ENCODE measurements at places on chromosomes 12 and 14. TPM values are rescaled to one million over a fixed set of nuclear protein-coding genes. Genes with fewer than 3 reads are reported as not detected.

GRCh38 chr12:26293612-26294011 is 98.2 kb downstream of the SSPN start:
- DNase-seq, result no peak

DNA sequence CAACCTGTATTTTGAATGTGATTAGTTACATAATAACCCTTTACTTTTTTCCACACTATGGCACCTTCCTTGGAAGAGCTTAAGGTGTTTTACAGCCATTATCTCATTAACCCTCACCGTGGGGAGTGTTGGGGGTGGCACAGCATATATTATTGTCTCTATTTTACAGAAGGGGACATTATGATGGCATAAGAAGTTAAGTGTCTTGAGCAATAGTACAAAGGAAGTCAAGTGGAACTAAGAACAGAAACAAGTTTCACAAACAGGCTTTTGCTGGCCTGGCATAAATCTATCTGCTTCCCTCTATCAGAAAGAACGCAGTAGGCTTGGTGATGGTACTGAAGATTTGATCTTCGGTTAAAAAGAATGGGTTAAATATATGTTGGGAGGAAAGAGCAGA is 169.7 kb upstream of the OTX2 start:
- DNase-seq, result no peak

- no peak for DNase-seq
Measured at GRCh38 chr12:32542428-32543229, 136.5 kb upstream of the DNM1L start.

DNA sequence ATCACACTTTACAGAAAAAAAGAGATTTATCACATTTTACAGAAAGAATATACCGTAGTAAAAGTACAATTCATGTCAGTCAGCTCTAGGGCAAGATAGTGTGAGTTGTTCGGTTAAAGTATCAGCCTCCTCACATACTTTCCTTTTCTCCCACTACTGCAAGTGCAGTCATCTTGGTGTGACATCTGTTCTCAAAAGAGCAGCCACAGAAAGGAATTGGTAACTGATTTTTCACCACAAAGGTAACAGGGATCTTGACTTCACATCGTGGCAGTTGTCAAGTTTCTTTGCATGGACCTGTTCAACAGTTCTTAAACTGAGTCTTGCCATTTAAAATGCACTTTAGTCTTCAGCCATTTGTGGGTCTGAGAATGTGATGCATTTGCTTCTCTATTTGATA is 5.0 kb upstream of the E2F7 start:
- DNase-seq, result no peak

The OR2AP1 gene
- not detected for total RNA-seq

- peak; percentile 47 for DNase-seq
Measured at GRCh38 chr14:68794851-68795596, 2.2 kb upstream of the ZFP36L1 start.

The MORN3 gene
- total RNA-seq, result 0.29 TPM

GRCh38 chr14:34461334-34462131 is 507 bp downstream of the SPTSSA start:
- peak; percentile 71 for DNase-seq

DNA sequence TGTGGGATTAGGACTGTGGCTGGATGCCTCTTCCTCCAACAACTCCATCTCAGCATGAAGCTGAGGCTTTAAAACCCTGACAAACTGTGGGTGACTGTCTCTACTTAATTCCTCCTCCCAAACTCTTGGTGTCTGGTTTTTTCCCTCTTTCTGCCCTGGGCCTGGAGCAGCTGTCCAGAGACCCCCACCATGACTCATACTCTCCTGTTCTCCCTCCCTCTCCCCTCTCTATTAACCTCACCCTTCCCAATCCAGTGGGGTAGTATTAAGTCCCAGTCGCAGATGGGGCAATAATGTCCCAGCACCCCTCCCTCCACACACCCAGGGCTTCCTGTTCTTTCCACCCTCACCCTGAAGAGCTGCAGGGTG is 2.0 kb upstream of the DNAJC14 start:
- DNase-seq, result no peak

DNA sequence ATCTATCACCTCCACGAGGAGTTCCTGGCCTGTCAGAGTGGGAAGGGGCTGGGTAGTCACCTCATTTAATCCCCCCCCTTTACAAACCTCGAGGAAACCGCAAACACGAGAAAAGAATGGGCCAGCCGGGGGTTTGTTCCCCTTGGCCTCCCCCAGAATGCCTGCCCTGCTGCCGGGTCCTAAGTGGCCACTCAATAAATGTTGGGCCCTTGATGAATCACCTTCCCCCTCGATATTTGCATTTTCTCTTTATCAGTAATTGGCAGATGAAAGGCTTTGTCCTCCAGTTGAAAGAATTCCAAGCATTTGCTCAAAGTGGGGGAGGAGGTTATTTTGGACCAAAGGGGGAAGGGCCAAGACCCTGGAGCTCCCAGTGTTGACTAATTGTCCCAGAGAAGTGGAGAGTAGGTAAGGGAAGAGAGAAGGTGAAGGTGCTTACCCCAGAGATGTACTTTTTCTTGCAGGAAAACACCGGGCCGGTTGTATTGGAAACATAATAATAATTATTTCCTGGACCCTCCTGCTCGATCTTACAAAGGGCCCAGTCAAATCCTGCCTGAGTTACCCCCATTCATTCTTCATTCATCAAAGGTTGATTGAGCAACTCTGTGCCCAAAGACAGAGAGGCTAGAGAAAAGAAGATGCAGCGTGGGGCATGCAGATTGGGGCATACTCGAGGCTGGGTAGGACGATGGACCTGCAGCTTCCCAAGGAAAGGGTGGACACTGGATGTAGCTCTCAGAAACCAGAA is 1.9 kb upstream of the KDM2B start:
- no peak for DNase-seq

DNA sequence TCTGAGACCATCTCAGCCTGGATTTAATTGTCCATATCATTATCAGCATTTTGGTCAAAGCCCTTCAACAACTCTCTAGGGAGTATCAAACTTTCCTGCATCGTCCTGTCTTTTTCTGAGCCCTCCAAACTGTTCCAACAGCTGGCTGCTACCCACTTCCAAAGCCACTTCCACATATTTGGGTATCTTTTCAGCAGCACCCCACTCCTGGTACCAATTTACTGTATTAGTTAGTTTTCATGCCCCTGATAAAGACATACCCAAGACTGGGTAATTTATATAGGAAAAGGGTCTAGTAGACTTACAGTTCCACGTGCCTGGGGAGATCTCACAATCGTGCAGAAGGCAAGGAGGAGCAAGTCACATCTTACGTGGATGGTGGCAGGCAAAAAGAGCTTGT is 33.1 kb upstream of the YBX3 start:
- no peak for DNase-seq

DNA sequence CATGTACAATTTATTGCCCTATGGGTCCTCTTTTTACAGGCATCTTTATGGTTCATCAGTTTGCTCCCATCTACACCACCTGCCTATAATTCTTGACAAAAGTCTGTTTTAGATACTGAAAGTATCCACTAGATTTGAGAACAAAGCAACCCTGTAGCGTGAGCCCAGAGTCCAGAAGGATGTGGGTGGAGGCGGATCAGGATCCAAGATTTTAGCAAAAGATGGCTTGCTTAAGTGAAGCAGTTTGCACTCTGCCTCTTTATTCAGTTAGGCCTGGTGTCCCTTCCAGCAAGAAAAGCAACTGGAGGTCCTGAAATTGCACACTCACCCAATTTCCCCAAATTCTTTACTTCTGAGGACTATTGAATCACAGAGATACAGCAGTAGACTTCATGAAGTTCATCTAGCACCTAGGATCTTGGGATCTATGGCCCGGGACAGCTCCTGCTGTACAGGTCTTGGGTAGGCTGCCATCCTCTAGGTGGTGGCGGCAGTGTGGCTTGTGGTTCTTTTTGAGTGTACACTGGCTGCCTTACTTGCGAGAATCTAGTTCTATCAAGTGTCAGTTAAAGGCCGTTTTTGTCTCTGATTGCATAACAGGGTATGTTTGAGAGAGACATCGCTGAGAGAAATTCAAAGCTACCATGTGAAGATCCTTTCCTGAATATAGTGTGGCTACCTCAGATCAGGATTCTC is 873.2 kb downstream of the NRXN3 start:
- DNase-seq, result no peak

DNA sequence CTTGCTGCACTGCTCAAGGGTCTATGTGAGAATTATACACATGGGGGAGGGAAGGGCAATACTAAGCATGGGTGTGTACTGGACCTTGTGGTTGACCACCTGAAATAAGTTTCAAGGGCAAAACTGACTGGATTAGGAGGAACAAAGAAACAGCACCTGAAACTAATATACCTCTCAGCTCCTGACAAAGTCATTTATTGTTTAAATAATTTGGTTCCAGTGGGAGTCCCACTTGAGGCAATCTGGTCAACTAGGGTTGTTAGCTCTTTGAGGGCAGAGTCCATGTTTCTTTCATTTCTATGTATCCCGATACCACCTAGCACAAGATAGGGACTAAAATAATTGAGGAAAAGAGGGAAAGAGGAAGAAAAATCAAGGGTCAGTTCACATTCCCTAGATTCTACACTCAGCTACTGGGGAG is 45.5 kb downstream of the STXBP6 start:
- no peak for DNase-seq

DNA sequence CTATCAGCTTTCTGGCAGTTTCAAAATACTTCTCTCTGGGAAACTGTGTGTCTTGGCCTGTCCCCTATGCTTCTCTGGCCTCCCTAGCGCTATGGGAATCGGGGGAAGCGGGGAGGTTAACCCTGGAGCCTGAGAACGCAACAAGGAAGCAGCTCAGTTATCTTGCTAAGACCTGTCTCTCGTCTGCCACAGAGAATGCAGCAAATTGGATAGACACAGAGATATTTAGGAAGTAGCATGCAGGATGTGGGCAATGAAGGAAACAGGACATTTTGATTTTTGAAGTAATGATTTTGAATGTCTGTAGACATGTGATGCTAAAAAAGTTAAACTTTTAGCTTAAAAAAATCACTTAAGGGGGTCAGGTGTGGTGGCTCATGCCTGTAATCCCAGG is 6.6 kb upstream of the CALCOCO1 start:
- DNase-seq, result no peak

- no peak for DNase-seq
Measured at GRCh38 chr12:18601962-18602361, 135.8 kb downstream of the PLCZ1 start.

DNA sequence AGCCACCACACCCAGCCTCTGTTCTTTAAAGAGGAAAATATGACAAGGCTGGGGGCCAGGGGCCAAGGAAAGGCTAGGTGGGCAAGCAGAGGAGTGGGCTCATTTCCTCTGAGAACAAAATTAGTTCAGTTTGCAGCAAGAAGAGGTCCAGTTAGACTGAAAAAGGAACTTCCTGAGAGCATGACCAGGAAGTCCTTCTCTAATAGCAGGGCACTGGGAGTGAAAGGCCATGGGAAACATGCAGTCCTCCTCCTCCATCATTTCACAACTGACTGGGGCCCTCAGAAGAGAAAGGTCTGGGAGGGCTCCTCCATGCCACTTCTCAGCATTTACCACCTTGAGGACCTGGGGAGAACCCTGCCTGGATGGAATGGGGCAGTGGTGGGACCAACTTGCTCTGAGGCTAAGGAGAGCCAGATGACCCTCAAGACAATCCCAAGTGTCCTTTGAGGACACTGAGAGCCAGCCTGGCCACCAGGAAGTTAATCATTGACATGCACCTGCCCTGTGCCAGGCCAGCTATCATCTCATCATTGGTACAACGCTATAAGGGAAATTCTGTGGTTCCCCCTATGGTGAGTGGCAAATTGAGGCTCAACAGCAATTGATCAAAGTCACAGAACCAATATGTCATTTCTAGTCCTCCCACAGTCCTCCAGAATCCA is 2.0 kb downstream of the AQP2 start:
- no peak for DNase-seq

GRCh38 chr12:2336409-2336829 is 283.6 kb downstream of the CACNA1C start:
- DNase-seq, result peak; percentile 62

GRCh38 chr12:9899209-9899608 is 17.9 kb downstream of the KLRF2 start:
- DNase-seq, result no peak
